ENCODE measurements at places on chromosomes 5 and 9.

DNA sequence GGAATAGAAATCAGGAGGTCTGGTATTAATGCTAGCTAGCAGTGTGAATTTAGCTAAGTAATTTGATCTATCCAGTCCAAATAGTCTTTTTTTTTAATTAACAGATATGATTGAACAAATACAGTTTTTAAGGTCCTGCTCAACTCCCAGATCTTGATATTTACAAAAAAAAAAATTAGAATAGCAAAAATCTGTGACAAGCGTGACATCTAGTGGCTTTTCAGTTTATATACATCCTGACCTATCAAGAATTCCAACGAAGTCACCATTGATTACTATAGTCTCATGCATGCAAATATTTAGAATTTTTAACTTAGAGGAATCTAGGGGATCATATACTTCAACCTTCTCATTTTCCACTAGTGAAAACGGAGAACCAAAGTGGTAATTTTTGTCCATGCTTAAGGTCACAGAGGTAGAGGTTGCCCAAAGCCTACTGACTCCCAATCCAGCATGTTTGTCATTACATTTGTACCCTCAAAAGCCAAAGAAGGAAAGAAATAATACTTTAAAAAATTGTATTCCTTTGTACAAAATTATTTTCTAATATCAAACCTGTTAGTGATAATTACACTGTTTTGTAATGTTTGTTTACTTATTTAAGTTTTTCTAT, 17.6 kb upstream of the TARS1 start:
- DNase-seq = peak; percentile 23

- DNase-seq = no peak
Measured at GRCh38 chr9:96565671-96566497, 53.8 kb downstream of the CDC14B start.

GRCh38 chr9:91395553-91396471, 27.8 kb downstream of the NFIL3 start:
- peak; percentile 61 for DNase-seq

DNA sequence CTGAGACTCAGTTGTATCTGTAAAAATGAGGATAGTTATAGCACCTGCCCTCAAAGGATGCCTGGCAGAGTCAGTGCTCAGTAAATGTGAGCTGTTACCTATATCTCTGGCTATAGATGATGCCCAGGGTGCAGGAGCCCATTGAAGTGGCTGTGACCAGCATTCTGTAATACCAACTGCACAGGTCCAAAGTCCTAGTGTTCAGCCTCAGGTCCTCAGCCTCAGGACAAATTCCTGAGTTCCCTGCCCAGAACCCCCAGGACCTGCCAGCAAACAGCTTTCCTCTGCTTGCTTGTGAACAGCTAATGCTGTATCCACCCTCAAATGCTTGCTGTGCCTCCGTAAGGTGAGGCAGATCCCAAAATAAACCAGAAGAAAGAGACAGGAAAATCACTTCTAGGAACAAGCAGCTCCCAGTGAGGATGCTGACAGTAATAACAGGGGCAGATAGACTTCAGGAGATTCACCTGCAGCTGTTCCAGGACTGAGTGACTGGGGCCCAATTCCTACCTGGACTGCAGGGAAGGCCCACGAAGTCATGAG, 80.8 kb downstream of the SIL1 start:
- DNase-seq = no peak

DNA sequence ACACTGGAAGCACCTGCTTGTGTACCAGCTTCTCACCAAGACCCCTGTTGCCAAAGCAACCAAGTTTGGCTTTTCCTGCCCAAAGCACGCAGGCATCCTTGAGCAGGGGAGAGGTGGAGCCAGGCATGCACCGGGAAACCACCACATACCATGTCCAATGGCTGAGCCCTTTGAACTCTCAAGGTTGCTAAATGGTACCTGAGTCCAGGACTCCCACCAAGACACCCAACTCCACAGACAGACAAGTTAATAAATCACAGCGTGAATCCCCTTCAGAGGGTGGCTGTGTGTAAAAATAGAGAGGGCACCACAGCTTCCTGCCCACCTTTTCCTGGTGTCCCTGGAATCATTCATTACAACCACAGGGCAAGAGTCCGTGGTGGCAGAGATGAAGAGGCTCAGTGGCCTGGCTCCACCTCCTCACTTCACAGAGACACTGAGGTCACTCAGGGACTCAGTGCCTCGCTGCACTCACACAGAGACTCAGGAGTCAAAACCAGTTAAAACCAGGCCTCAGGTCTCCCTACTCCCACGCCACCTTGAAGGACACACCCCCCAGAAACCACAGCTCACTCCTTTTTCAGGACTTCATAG, 143.7 kb downstream of the C5orf15 start:
- no peak for DNase-seq

GRCh38 chr5:91280362-91281269, 102.5 kb downstream of the ARRDC3 start:
- DNase-seq = peak; percentile 95

- DNase-seq = no peak
Measured at GRCh38 chr9:111501005-111501562, 16.9 kb upstream of the ECPAS start.

Measured in urothelium cell line (cell line).